NCI-H446 treated with DMSO at 0.1 percent for 48 hours (cell line): ENCODE measurements at places on chromosomes 3 and 15.

- no peak for DNase-seq
Observed at GRCh38 chr3:72310419-72311380, 525.8 kb upstream of the PROK2 start.

DNA sequence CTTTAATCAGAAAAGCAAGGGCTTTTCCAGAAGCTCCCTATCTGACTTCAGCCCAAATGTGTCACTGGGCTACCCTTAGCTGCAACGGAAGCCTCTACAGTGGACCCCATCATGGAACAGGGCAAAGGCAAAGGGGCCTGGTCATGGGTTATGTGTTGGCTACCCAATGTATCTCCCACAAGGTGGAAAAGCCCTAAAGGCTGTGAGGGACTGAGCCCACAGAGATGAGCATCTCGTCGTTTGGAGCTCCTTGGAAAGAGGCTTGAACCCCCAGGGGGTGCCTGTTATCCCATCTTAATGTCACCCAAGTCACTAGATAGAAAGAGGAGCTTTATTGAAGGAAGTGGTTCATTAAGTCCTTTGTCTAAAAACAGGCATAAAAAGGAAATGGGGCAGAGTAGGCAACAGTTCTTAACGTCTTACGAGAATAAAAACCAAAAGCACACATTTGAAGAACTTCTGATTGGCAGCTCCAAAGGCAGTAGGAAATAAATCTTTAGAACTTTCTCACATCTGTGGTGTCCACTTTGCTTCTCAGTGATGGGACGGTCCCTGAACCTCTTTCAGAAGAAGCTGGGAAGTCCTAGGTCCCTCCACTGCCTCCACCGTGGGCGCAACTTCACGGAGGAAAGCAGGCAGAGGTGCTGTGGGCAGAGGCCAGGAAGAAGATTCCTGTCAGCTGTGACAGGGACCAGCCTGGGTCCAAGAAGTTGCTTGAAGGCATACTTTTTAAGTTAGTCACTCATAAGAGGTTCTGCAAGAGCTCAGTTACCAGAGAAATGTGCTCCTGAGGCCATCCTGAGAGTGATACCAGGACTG is 93.7 kb downstream of the MYLK start:
- no peak for DNase-seq

GRCh38 chr15:45156744-45157455 is 27.1 kb downstream of the DUOX1 start:
- DNase-seq: no peak

GRCh38 chr15:65981837-65982626 is 112.7 kb downstream of the RAB11A start:
- no peak for DNase-seq

DNA sequence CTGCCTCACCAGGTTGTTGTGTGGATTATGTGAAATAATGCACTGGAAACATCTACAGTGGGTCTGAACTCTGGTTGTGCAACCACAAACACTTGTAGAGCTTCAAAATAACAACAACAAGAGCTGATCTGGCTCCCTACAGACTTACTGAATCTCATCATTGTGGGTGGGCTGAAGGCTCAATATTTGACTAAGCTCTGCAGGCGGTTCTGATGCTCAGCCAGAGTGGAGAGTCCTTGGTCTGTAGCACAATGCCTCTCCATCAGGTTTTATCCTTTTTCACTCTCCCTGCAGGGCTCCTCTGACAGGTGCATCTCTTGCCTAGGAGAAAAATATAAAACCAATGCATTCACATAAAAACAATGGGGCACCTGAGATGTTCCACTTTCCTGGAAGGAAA is 456.3 kb upstream of the ONECUT1 start:
- no peak for DNase-seq

- no peak for DNase-seq
Observed at GRCh38 chr15:78621810-78622402, 1.1 kb upstream of the CHRNA3 start.

GRCh38 chr3:138043266-138044029 is 33.5 kb downstream of the CLDN18 start:
- DNase-seq: no peak

DNA sequence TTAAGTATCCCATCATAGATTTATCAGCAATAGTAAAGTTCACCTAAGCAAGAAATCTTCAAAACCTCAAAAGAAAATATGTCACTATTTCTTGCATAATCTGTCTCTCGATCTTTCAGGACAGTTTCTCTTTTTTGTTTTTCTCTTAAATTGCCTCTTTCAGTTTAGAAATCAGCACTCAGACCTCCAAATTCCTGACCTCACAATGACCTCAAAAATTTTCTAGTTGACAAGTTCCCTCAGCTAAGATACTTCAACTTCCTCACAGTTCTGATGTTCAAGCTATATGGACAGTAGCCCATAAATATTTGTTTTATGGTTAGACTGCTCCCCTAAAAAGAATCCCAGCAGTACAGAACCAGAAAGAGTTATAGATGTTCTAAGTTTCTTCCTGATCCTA is 24.1 kb downstream of the SLC24A5 start:
- no peak for DNase-seq

GRCh38 chr15:70025413-70026296 is 72.1 kb downstream of the TLE3 start:
- no peak for DNase-seq

DNA sequence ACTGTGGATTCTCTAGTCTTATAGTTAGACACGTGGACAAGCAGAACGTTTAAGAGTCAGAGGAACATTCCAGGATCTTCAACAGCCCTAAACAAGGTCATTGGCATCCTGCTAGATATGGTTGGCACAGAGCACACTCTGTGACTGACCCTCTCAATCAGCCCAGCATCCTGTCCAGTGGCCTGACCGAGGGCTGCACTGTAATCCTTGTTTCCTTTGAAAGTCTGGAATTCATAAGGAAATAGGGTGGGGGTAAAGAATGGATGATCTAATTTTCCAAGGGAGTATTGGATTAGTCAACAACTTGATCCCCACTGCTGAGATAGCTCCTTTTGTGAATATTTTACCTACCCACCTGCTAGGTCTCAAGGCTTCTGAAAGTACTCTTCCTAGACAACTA is 94.5 kb upstream of the DLG1 start:
- no peak for DNase-seq

GRCh38 chr3:157523814-157524213 is 20.6 kb upstream of the VEPH1 start:
- no peak for DNase-seq

DNA sequence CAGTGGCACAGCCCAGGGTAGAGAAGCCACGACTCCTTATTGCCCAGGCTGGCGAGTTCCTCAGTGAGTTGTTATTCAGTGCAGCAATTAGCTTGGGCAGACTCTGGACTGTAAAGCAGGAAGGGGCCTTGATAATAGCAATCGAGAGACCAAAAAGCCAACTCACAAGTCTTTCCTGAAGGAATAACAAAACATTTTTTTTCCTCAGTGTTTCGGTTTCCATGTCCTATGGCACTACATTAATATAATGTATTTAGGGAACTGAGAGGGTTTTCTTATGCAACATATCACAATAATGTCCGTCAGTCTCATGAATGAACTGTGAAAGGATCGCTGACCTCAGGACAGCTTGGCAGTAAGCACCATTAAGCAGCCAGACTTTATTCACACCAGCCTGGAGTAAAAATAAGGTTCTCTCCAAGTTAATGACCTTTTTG is 248.9 kb upstream of the TBL1XR1 start:
- no peak for DNase-seq

DNA sequence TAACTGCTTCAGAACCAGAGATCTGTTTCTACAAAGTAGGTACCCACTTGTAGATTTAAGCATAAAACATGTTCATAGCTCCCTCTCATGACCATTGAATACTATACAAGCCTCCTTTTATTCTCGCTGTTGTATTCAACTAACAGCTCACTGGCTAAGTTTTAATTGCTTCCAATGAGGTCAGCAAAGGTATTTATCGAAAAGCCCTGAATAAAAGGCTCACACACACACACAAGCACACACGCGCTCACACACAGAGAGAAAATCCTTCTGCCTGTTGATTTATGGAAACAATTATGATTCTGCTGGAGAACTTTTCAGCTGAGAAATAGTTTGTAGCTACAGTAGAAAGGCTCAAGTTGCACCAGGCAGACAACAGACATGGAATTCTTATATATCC is at the start of gene FGF7:
Gene FGF7, plus strand, starts transcription at position 222 of the 400 bp plus-strand sequence. CDS start 1,056 bp downstream, outside the sequence.
- DNase-seq: no peak

GRCh38 chr15:32730677-32731654 is 13.2 kb downstream of the GREM1 start:
- no peak for DNase-seq

DNA sequence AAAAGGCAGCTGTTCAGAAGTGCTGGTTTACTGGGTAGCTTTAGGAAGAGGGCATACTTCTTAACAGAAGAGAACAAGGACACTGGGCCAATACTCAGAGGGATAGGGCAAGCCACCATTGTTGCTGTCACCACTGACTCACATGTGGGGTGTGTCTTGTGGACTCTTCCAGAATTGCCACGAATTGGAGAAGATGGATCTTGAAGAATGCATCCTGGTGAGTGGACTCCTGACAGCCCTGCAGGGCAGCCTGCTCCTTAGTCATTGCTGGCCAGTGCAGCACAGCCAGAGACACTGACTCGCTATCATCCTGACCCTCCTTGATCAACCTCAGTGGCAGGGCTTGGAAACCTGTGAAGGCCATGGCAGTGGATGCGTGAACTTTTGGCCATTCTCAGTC is 62.3 kb downstream of the UBP1 start:
- no peak for DNase-seq

DNA sequence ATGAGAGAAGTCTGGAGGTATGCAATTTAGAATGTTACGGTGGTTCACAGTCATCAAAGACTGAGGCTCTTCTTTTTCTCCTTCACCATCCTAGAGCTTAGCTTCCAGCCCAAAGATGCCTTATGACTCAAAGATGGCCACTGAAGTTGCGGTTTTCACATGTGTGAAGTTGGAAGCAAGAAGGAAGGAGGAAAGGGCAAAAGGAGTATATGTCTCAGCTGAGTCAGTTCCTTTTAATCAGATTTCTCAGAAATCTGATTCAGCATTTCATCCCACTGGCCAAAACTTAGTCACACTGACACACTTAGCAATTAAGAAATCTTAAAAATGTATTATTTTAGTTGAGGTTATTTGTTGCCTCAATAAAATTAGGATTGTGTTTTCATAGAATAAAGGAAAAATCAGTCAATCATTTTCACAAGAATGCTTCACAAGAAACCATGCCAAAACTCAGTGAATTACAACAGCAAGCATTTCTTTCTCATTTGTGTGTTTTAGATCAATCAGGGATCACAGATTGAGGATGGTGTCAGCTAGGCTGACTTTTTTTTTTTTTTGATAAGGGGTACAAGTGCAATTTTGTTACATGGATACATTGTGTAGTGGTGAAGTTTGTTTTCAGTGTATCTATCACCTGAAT is 211.1 kb upstream of the GADL1 start:
- no peak for DNase-seq

DNA sequence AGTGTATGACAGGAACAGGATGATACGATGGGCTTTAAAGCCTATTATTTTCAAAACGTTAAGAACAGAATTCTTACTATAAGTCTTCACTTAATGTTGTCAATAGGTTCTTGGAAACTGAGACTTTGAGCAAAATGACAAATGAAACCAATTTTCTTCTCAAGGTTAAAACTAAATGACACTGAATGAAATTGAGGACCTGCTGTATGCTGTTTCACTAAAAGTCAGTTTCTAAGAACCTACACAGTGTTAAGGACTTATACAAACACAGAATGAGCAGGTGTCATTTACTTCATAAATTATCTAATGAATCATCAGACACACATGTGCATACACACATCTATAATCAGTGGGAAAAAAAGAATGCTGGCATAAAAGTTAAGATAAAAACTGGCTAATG is 106.9 kb downstream of the RFTN1 start:
- DNase-seq: no peak

GRCh38 chr3:112579697-112580096 is 17.9 kb downstream of the SLC35A5 start:
- no peak for DNase-seq

GRCh38 chr3:123327956-123328850 is 120.7 kb downstream of the ADCY5 start:
- DNase-seq: no peak

DNA sequence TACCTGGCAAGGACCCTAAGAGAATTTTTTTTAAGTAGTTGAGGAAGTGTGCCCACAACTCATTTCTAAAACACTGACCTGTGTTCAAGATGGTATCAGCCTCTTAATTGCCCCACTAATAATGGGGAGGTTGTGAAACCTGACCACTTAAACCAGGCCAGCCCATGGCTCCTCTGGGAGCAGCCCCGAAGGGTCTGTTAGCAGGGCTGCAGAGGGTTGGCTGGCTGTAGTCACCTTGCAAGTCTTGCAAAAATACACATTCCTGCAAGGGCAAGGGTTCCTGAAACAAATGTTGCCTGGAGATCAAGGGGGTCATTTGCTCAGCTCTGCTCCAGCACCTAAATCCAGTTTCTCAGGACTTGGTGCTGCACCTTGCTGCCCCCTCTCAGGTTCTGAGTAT is 3.2 kb downstream of the IL17RD start:
- DNase-seq: no peak

DNA sequence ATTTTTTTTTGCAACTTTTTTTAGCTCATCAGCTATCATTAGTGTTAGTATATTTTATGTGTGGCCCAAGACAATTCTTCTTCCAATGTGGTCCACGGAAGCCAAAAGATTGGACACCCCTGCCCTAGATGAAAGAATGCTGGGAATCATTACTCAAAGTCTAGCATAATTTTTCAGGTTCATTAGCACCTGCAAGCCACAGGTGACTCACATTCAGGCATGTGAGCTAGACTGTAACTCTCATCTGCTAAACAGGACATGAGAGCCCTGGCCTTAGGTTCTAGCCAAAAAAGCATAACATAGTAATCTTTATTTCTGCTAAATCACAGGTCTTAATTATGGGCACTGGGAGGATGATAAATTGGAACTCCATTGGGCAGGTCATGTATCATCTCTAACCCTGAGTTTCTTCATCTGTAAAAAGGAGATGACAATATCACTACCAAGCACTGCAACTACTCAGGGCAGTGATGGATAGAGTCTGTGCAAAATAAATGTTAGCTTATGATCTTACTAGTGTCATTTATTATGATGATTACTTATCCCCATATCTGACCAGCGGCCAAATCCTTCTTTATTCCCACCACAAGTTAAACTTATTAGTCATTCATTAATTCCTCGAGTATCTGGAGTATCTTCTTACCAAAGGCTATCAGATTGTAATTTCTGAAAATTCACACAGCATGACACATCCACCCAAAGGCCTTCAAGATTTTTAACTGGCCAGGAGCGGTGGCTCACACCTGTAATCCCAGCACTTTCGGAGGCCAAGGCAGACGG is 125.0 kb downstream of the PLD1 start:
- DNase-seq: no peak

- no peak for DNase-seq
Observed at GRCh38 chr3:197592361-197593045, 36.7 kb upstream of the BDH1 start.

DNA sequence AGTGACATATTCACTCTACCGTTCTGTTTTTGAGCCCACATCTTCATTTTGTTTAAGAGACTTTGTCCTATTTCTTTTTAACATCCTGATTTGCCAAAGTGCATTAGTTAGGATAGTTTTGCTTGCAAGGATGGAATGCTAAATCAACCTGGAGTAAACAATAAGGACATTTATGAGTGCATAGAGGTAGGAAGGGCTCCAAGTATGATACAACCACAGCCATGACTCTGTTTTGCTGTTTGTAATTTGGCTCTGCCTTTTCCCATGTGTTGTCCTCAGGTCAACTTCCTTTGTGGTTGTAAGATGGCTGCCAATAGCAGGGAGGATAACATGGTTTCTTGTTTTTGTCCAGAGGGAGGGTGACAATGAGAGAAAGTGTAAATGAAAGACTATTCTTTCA is 66.4 kb upstream of the GOLIM4 start:
- DNase-seq: no peak
